Activated naive CD8-positive, alpha-beta T cell treated with anti-CD3 and anti-CD28 coated beads, Interleukin-2, amount 10 ng/mL, durations not matched to agents 7 days and 5 days (primary cell): ENCODE measurements at places on chromosomes 13 and 19. TPM values are rescaled to one million over a fixed set of nuclear protein-coding genes. Genes with fewer than 3 reads are reported as not detected.

DNA sequence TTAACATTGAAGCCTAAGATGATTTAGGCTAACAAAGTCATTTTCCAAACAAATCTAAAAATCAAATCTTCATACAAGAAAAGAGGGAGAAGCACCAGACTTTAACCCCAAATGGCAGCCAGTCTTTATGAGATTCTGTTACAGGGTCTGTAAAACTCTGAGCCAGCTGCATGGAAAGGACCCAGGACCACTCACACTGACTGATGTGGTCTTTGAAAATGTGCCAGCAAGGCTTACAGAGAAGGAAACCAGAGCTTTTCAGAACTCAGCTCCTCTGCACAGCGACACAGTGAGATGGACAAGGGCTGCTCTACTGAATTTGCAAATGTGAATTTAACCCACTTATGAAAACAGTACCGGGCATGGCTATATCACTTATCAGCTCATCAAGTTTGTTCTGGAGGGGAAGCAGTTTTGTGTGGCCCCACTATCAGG lies 98.8 kb upstream of the SERP2 start:
- H3K4me1 ChIP-seq, result peaks cover 31% of the 10 kb centered on the region
- H3K4me3 ChIP-seq, result peak overlapping the region; percentile 82
- H3K27me3 ChIP-seq, result peaks cover 3% of the 10 kb centered on the region

DNA sequence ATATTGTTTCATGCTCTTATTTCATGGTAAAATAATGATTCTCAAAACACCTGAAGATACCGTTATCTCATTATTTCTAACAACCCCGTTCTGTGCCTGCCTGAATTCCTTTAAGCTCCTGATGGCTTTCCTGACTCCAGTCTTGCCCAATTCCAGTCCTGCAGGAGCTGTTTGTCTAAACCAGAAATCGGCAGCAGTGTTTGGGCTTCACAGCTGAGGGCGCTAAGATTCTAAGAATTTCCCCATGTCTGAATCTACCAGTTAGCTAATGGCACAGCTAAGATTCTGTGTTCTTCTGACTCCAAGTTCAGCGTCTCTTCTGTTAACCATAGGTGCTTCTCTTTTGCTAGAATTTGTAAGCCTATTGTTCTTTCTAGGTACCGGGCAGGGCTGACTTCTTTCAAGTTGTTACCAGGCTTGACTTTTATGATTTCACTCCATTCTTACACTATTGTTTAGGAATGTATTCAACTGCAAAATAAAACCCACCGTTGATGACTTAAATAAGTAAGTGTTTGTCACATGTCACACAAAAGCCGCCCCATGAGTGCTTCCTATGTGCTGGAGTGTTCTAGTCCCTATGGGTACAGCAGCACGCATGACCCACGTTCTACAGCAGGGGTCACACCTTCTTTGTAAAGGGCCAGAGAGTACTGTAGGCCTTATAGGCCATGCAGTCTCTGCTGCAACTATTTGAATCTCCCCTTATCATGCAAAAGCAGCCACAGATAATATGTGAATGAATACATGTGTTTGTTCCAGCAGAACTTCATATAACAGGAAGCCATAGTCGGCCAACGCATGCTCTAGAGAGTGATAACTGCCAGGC lies 168.3 kb upstream of the RNF113B start:
- no peak overlapping the region for H3K4me3 ChIP-seq
- no peaks in the 10 kb centered on the region for H3K4me1 ChIP-seq
- H3K27me3 ChIP-seq, result no peaks in the 10 kb centered on the region

- H3K36me3 ChIP-seq, result no peaks in the 10 kb centered on the region
- no peaks in the 10 kb centered on the region for H3K27me3 ChIP-seq
- H3K4me1 ChIP-seq, result no peaks in the 10 kb centered on the region
- H3K27ac ChIP-seq, result no peak overlapping the region
These were observed 245.1 kb downstream of the KCTD12 start for GRCh38 chr13:76641056-76641455.

DNA sequence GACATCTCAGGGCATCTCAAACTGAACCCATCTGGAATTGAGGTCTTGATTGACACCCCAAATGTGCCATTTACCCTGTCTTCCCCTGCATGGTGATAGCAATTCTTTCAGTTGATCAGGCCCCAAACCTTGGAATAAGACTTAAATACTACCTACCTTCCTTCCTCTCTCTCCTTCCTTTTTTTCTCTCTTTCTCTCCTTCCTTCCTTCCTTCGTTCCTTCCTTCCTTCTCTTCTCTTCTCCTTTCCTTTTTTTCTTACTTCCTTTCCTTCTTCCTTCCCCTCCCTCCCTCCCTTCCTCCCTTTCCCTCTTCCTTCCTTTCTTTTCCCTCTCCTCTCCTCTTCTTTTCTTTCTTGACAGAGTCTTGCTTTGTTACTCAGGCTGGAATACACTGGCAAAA lies 7.4 kb upstream of the GIPC1 start:
- H3K4me3 ChIP-seq, result no peak overlapping the region
- no peaks in the 10 kb centered on the region for H3K36me3 ChIP-seq
- DNase-seq, result no peak
- no peak overlapping the region for H3K27ac ChIP-seq

Gene ZNF576
- 17.8 TPM for total RNA-seq

GRCh38 chr13:109779074-109779473 lies 7.3 kb downstream of the IRS2 start:
- peaks cover 34% of the 10 kb centered on the region for H3K4me1 ChIP-seq
- DNase-seq, result peak; percentile 46
- no peaks in the 10 kb centered on the region for H3K27me3 ChIP-seq
- H3K36me3 ChIP-seq, result peaks cover 1% of the 10 kb centered on the region
- H3K27ac ChIP-seq, result peak overlapping the region; percentile 44
- peak overlapping the region; percentile 81 for H3K4me3 ChIP-seq

Gene PRR19
- total RNA-seq, result not detected

GRCh38 chr19:18839465-18840287 lies 7.9 kb downstream of the UPF1 start:
- H3K4me3 ChIP-seq, result no peak overlapping the region
- no peak overlapping the region for H3K27ac ChIP-seq
- DNase-seq, result no peak
- H3K36me3 ChIP-seq, result peaks cover 21% of the 10 kb centered on the region
- H3K27me3 ChIP-seq, result no peaks in the 10 kb centered on the region
- H3K4me1 ChIP-seq, result peaks cover 44% of the 10 kb centered on the region

Gene KIR3DL2
- 0.36 TPM for total RNA-seq

Gene NDUFA11
- 187 TPM for total RNA-seq

- H3K4me1 ChIP-seq, result peaks cover 12% of the 10 kb centered on the region
- peaks cover 6% of the 10 kb centered on the region for H3K27me3 ChIP-seq
- H3K4me3 ChIP-seq, result no peak overlapping the region
- DNase-seq, result no peak
These were observed 67.0 kb upstream of the SERP2 start for GRCh38 chr13:44306371-44307192.

GRCh38 chr13:75675421-75675820 lies 39.3 kb downstream of the LMO7 start:
- H3K36me3 ChIP-seq, result no peaks in the 10 kb centered on the region
- DNase-seq, result no peak
- H3K27ac ChIP-seq, result no peak overlapping the region
- no peaks in the 10 kb centered on the region for H3K4me1 ChIP-seq

DNA sequence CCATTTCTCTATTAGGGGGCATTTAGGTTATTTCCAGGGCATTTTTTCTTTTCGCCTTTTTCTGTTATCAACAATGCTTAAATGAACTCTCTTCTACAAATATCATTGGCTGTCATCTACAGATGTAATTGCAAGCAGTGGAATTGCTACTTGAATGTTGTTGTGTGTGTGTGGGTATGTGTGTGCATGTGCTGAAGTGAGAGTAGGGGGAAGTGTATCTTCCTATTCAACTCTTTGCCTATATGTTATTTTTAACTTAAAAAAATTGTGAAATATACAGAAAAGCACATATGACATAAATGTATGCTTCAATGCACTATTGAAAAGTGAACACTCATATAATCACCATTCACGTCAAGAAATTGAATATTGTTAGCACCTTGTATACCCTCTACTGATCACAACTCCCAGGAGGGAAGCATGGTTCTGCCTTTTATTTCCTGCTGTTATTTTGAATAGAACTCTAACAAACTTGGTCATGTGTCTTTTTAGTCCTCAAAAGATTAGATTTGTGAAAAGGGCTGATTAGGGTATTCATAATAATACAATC lies 24.7 kb downstream of the WDFY2 start:
- no peaks in the 10 kb centered on the region for H3K27me3 ChIP-seq
- H3K36me3 ChIP-seq, result peaks cover 10% of the 10 kb centered on the region
- no peak overlapping the region for H3K27ac ChIP-seq
- no peak for DNase-seq

DNA sequence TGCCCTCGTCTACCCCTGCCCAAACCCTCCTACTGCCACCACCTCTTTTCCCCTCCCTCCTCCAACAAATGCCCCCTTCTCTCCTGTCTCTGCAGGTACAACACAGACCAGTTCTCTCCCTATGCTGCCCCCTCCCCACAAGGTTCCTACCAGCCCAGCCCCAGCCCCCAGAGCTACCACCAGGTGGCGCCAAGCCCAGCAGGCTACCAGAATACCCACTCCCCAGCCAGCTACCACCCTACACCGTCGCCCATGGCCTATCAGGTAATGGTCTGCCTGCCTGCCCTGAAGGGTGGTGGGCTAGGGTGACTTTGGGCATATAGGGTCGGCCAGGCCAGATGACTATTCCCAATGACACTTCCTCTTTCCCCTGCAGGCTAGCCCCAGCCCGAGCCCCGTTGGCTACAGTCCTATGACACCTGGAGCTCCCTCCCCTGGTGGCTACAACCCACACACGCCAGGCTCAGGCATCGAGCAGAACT lies 6.5 kb upstream of the TIMM50 start:
- peak overlapping the region; percentile 22 for H3K27ac ChIP-seq
- no peaks in the 10 kb centered on the region for H3K27me3 ChIP-seq
- H3K4me1 ChIP-seq, result peaks cover 9% of the 10 kb centered on the region
- no peak overlapping the region for H3K4me3 ChIP-seq
- peak; percentile 75 for DNase-seq

Gene ZNF681
- 6.0 TPM for total RNA-seq

Gene ZSWIM4
- 9.9 TPM for total RNA-seq

Gene ZNF865
- total RNA-seq, result 18.3 TPM

- no peak for DNase-seq
- H3K4me3 ChIP-seq, result no peak overlapping the region
- H3K27me3 ChIP-seq, result no peaks in the 10 kb centered on the region
- H3K27ac ChIP-seq, result no peak overlapping the region
- H3K36me3 ChIP-seq, result no peaks in the 10 kb centered on the region
- H3K4me1 ChIP-seq, result peaks cover 4% of the 10 kb centered on the region
These were observed 8.8 kb upstream of the SULT2B1 start for GRCh38 chr19:48543121-48543710.

Gene ACP5
- 32.0 TPM for total RNA-seq

Gene C1QTNF9
- not detected for total RNA-seq
